ENCODE measurements at places on chromosomes 7 and 10.

DNA sequence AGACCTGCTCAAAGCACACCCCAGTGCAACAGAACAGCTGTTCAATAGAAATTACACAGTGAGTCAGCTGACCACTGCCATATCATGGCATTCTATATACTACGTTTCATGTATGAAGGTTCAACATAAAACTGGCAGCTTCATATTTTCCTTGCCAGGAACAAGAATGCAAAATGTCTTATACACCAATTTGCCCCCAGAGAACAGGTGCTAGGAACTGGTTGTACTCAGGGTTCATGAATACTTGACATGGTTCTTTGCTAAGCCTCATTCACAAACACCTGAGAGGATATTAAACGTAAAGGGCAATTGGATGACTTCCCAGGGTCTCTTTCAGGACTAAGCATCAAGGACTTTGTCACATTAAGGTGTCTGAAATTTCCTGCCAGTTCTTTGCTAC, 6.9 kb downstream of the MYOF start:
- DNase-seq = no peak

DNA sequence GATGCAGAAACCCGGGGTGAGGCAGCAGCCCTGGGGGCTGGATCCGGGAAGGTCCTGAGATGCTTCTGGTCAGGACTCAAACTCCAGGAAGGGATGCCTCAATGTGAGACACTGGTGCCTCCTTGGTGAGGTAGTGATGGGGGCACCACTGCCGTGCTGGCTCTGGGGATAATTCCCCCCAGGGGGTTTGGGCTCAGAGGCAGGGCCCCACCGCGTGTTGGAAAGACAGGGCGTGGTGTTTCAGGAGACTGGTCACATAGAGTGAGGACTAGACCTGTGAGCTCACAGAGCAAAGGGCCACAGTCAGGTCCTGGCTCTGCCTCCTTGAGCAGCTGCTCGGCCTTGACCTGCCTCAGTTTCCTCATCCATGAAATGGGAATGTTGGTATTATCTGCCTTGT, 361.9 kb downstream of the GLRX3 start:
- no peak for DNase-seq

- DNase-seq = no peak
These were observed 77.1 kb downstream of the GRID1 start for GRCh38 chr10:86289577-86289868.

GRCh38 chr7:17502213-17503060, 204.0 kb downstream of the AHR start:
- no peak for DNase-seq

DNA sequence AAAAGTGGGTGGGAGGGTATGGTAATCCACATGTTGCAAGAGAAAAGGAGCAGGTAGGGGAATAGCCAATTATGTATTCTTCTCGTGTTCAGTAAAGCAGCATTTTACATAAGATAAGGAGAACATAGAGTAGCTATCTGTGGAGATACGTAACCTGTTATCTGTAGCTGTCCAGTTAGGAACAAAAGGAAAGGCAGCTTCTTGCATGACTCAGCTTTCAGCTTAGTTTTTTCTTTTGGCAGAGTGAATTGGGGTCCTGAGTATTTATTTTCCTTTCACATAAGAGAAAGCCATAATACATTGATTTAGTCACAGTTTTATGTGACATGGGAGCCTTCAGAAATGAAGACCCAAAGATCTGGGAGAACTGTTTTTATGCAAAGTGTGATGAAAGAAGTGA, 116.7 kb upstream of the IMMP2L start:
- DNase-seq = no peak

DNA sequence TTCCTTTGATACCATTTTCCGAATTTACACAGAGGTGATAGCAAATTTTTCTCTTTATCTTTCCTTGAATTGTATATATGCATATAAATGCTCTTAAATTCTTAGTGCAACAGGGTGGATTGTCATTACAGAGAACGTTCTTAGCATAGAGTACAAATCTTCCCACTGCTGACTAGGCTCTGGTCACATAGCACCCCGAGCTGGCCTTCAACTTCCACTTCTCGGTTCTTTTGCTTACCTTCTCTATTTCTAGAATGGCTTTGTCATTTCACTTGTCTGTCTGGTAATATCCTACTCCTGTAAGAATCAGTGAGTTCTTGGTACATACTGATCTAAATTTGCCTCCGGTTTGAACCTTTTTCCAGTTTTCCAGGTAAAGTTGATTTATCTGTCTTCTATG, 13.4 kb downstream of the ADIRF start:
- no peak for DNase-seq

- no peak for DNase-seq
These were observed 10.2 kb downstream of the SCD start for GRCh38 chr10:100357059-100357858.

- peak; percentile 82 for DNase-seq
These were observed 17.8 kb upstream of the ZKSCAN1 start for GRCh38 chr7:99997545-99998137.

All from CD4-positive, alpha-beta T cell treated with Interleukin-4 for 1 hour (primary cell).